ENCODE measurements at places on chromosomes 1 and 21.

DNA sequence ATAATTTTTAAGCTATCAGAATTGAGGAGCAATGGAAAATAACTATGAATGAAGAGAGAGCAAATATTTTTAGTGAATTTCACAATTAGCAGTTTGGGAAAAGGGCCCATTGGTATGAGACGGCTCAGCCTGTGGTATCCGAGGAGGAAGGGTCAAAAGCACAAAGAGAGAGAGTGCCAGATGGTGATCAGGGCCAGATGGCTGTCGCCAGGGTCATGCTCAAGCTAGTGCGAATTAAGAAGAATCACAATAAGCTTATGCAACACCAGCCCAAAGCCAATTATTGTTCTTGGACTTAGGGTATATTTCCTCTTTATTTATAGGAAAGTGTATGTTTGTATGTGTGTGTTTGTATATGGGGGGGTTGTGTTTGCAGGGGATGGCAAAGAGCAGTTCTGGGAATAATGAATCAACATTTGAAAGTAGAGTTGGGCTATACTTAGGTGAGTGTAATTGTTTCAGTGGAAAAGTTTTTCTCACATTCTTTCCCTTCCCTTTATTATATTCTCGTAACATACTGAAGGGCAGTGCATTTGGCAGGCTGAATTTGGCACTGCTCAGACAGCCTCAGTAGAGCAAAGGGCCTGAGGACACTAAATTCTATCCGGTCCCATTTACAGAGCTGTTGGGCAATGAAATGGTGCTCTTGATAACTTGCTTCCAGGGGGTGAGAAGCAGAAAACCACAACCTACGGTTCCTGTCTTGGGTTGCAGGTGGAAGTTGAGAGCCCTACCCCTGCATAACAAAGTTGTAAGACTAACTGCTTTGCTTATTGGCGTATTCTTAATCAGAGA, 19.5 kb upstream of the DDR2 start:
- DNase-seq = no peak

DNA sequence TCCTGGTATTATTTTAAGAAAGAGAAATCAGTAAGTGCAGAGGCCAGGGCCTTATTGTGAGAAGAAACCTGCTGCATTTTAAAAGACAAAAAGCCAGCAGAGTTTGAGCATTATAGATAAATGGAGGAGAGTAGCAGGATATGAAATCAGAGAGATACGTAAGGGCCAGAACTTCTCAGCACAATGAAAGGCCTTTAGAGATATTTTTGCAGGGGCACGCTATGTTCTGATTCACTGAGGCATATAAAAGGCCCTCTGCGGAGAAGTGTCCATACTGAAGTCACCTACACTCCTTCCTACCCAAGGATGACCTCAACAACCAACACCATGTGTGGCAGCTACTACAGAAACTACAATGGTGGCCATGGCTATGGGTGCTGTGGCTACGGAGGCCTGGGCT, at the start of gene KRTAP6-3:
Gene KRTAP6-3 (plus strand): TSS at position 301 of the 400 bp plus-strand sequence. CDS start 6 bp downstream, at position 307.
- no peak for DNase-seq

DNA sequence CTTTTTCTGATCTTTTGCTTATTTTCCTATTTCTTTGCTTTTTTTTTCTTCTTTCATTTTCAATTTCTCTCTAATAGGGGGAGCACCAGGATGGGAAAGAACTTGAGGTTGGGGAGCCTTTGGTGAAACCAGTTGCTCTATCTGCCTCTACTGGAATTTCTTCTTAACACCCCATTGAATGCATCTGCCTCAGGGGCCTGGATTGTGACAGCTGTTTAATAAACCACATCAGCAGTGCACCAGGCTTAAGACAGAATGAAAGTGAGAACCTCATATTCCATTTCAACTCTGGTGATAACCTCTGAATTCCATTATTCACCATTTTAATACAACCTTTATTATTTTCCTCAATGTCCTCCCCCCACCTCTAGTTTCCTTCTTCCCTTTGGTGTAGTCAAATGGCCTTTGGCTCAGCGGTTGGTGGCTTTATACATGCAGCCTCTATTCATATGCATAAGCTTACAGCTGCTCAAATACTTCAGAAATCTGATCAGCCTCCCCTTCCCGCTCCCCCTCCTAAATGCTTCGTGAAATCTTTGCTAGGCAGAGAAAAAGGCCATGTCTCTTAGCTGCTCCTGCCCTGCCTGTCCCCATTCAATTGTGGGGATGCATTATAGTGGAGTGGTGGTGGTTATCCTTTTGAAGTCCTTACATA, 537.3 kb upstream of the PLXNA2 start:
- no peak for DNase-seq

GRCh38 chr21:42830456-42831455, 48.6 kb downstream of the WDR4 start:
- DNase-seq = no peak

DNA sequence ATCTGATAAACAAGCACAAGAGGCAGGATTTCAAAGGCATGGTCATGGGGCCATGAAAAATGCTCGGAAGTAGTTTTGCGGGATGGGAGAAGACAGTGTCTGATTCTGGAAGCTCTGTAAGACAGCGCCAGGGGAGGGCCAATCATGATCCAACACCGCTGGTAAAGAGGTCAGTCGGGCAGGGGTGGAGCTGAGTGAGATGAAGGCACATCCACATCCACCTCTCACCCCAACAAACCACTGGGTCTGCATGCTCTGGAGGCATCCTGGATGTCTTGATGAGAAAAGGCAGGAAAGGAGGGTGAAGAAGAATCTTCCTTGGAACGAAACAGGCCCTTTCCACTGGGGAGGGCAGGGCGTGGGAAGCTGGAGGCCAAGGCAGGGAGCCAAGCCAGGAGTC, 288.3 kb downstream of the PCP4 start:
- DNase-seq = no peak

DNA sequence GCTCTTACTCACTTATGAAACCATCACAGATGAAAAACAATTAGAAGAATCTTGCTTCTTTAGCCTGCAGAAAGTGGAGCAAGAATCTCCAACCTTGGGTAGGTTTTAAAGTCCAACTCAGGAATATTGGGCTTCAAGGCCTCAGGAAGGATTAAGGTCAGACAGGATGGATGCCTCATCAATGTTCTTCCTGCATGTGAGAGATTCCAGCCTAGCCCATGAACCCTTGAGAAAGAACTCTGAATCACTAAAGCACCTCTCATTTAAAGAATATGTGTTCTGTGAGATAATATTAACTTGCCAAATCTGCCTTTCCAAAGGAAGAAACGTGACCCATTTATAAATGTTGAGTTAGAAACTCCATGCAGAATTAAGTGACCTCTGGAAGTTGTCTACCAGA, 345.2 kb upstream of the CAMK1G start:
- no peak for DNase-seq

DNA sequence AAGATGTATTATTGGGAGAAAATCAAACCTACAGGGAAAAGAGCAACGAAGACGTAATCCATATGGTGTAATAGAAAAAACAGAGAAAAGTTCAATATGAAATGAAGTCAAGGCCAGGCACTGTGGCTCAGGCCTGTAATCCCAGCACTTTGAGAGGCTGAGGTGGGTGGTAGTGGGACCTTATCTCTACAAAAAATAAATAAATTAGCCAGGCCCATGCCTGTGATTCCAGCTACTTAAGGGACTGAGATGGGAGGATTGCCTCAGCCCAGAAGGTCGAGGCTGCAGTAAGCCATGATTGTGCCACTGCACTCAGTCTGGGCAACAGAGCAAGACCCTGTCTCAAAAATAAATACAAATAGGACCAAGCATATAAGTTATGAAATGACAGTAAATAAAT, 11.4 kb downstream of the DESI2 start:
- DNase-seq = no peak

DNA sequence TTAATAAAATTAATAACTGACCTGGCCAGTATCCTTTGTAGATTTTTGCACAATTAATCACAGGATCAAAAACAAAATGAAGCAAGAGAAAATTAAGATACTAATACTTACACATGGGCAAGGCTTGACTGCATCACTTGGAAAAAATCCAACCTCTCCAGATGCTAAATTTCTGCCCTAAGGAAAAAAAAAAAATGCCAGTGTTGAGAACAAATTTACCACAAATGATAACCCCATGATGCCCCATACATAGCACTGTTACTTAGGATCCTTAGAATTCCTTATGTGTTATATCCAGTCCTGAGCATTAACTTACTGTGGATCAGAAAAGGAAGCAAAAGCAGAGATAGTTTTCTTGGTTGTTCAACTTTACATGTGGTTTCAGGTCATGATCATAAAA, 347.5 kb downstream of the VAV3 start:
- DNase-seq = no peak

DNA sequence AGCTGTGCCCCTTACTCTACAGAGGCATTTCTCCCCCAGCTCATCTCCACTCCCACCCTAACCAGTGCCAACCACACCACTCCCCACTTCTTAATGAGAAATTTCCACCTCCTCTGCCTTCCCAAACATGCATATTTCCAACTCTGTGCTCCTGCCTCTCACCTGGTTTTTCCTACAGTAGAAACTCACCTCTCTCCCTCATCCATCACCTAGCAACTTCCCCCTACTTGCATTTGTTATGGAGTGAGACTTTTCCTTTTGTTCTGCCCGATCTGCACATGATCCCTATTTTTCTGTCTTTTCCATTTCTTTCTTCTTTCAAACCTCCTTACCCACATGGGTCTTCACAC, 11.9 kb downstream of the RGS8 start:
- DNase-seq = no peak

- DNase-seq = no peak
Measured at GRCh38 chr1:236869911-236870310, 74.8 kb downstream of the MTR start.

DNA sequence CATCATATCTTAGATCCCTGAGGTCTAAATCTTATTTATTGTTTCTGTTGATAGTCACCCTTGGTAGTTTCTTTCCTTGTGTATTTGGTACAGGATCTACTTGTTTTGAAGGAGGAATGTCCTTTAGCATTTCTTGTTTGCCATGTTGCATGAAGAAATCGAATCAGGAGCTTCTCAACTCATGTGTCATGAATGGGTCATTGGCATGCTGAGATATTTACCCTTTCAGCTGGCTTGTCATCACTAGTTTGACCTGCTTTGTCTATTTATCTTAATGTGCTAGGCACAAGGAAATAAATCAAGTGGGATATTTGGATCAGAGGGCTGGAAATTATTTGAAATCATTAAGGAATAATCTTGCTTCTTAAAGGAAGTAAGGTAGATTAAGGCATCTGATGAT, 23.8 kb downstream of the THEM4 start:
- DNase-seq = no peak

GRCh38 chr1:172497230-172497629, 35.7 kb upstream of the SUCO start:
- no peak for DNase-seq

DNA sequence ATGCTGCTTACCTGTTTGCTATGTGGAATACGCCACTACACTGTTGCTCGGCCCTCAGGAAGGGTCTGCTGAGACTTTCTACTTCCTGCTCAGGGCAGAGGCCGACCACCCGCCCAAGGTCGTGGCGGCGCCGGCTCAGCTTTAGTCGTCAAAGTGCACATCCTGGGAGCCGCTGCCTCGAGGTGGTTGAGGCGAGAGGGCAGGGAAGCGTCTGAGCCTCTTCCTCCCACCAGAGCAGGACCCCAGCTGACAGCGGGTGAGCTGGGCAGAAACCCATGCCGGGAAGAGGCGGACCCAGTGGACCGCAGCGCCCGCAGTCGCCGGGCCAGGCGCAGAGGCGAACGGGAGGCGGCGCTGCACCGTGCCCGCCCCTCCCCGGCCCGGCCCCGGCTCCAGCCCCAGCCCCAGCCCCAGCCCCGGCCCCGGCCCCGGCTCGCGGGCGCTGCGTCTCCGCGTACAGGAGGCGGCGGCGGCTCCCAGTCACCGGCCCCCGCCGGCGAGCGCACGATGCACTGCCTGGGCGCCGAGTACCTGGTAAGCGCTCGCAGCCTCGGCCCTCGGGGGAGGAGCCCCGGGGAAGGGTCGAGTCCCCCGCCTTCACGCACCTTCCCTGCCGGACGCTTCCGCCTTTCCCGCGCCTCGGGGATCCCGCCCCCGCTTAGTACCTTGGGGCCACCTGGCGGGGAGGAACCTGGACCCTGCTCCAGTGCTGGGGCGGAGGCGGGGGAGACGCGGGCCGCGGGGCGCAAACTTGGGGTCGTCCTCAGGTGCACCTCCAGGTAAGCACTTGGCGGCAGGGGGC, at the start of gene SLC44A3:
Gene SLC44A3 (plus strand): TSS at position 413 of the 802 bp plus-strand sequence. CDS start 95 bp downstream, at position 508.
- no peak for DNase-seq

GRCh38 chr1:24195874-24196273, 8.8 kb upstream of the IFNLR1 start:
- DNase-seq = no peak

DNA sequence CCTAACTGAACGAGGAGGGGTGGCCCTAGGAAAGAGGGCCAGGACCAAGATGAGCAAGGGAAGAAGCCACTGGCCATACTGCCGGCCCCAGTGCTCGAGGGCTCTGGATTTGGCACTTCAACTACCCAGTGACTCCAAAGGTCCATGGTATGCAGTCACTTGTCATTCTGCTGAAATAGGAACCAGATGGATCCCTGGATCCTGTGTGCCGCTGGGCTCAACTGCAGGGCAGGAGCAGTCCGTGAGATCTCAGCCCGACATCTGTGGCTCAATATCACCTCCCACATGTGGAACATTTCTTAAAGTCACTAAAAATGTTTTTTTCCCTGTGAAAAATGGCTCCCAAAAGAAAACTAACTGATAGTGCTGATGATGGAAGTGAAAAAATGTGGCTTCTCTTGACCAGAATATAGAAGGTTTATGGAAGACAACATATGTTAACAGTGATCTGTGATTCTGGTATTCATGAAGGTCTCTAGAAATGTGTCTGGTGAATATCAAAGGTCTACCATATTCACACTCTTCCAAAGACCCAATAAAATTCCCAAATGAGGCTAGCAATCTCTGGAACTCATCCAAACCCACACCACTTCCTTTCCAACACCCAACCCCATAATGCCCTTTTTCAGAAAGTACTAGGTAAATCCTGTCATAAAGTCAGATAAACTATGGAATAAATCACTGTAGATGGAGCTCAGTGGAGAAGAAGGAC, 24.1 kb downstream of the PAFAH2 start:
- no peak for DNase-seq

GRCh38 chr1:204421441-204421840, 9.8 kb upstream of the PPP1R15B start:
- no peak for DNase-seq

- no peak for DNase-seq
Measured at GRCh38 chr1:1200876-1201810, 5.2 kb downstream of the TNFRSF18 start.

DNA sequence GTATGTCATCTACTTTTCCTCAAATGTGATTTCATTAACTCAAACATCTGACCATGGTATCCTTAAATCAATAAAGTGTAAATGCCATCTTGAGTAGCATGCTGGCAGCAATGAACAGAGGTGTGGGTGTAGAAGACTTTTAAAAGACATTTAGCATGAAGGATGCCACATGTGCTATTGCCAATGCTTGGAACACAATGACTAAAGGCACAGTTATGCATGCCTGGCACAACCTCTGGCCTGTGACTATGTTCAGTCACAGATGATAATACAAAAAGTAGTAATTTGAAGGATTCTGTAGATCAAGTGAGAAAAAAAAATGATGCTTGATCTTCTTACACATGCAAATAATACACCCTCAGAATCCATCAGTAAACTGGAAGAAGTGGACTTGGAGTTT, 938.9 kb upstream of the ADGRL4 start:
- DNase-seq = no peak
